GM23248 (cell line): ENCODE measurements at places on chromosomes 2 and 18. TPM values are rescaled to one million over a fixed set of nuclear protein-coding genes. Genes with fewer than 3 reads are reported as not detected.
A peak's percentile ranks its signal among the peaks of the same experiment; 100 is the strongest.

SOCS6 gene
- total RNA-seq = 43.7 and 48.1 TPM in 2 replicates

GRCh38 chr2:168819050-168819715 lies 16.7 kb downstream of the NOSTRIN start:
- DNase-seq = no peak

DNA sequence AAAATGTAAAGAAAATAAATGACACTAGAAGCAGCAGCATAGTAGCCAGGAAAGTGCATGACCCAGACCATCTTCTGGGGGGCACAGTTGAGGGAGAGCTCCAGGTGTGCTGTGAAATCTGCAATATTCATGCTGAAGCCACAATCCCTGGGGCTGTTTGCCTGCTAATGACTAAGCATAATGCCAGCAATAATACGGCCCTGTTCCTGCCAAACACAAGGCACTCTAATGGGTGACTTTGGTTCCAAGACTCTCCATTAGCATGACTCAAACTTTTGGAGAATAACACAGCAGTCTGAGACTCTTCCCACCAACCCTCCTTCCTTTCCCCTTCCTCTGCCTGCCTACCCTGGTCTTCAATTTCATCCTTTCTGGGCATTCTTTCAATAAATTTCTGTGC lies 77.9 kb upstream of the DOCK10 start:
- peak; percentile 84 for DNase-seq

DNA sequence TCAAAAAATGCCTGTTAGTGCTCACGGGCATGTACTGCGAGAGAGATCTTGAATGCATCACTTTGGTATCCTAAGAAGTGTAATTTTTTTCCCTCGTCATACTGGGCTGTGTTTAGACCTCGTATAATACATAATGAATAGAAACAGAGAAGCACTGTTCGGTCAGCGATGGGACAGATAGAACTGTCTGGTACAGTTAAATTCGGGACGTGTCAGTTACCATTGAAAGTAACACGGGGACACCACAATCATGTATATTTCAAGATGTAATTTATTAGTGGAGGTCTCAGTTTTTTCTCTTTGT lies 1.8 kb downstream of the PKP4 start:
- DNase-seq = no peak

DNA sequence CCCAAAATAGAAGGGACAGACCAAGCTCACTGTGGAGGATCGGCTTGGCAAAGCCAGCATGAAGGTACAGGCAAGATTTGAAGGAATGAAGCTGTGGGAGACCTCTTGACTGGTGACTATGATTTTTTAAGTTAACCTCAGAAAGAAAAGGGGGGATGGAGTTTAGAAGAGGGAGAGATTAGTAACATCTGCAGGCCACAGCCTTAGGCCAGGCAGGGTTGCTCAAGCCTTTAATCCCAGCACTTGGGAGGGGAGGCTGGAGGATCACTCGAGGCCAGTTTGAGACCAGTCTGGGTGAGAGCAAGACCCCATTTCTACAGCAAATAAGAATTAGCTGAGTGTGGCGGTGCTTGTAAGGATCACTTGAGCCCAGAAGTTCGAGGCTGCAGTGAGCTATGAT lies 46.6 kb downstream of the ZNF532 start:
- DNase-seq = peak; percentile 45

- DNase-seq = no peak
Measured at GRCh38 chr2:67842375-67842959, 220.3 kb downstream of the C1D start.

- no peak for DNase-seq
Measured at GRCh38 chr2:200616193-200616592, 30.4 kb downstream of the AOX1 start.

- peak; percentile 73 for DNase-seq
Measured at GRCh38 chr2:209471037-209471436, 47.2 kb downstream of the MAP2 start.

DNA sequence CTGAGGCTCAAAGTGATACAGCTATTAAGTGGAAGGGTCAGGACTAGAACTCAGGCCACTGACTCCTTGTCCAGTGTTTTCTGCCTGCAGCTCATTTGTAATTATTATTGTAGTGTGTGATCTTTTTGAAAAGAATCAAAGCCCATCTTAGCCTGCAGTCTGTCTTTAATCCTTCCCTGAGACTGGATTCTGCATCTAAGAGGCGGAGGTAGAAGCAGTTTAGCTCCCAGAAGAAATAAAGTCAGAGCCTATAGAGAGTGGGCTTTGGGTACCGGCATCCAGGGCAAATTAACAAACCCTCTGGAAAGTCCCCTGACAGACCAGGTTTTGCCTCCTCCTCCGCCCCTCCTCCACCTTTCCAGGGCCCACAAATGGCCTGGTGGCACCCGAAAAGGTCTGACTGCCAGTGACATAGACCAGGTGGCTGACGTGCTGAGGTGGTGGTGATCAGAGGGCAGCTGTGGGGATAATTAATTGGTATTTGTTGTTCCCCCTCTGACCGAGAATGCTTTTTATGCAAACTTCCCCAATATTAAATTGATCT lies 2.2 kb upstream of the RAX start:
- no peak for DNase-seq

LIPT1 gene
- 6.6 and 8.8 TPM in 2 replicates for total RNA-seq

GRCh38 chr2:230326453-230327417 lies at the start of gene SP140L:
Gene SP140L (plus strand): TSS chr2:230327193. CDS start chr2:230327270, 77 bp downstream.
- peak; percentile 90 for DNase-seq

DNA sequence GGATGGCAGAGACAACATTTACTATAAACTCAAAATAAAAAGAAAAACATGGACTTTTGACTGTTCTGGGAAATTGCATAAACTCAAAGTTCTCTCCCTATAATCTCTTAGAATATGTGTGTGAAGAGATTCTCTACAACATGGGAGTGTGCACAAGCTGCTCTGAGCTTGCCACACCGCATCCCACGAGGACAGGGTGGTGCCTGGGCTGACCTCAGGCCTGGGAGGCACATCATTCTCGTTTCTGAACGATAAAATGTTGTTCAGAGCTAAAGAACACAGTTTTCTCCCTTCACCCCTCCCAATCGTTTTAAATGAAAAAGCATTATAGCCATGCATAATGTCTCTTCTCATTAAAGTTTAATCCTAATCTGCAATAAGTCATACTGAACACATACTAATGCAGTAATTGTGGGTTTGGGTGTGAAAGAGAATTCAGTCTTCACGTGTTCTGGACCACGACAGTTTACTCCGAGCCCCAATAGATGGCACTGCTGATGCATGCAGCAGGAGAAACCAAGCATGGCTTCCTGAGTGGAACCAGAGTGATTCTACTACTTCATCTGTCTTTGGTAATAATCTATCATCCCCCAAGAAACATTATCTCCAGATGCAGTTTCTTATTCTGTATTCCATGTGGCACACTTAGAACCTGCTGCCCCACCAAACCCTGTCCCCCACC lies 46.9 kb upstream of the LAMA1 start:
- peak; percentile 61 for DNase-seq

PTPN4 gene
- total RNA-seq = 24.3 and 29.7 TPM in 2 replicates

ZSWIM2 gene
- not detected in 2 replicates for total RNA-seq

GRCh38 chr2:223578846-223579245 lies 23.3 kb downstream of the SCG2 start:
- no peak for DNase-seq

- no peak for DNase-seq
Measured at GRCh38 chr2:239137898-239138283, 262.9 kb downstream of the HDAC4 start.

QPCT gene
- total RNA-seq = 37.4 and 37.5 TPM in 2 replicates

AKAIN1 gene
- total RNA-seq = not detected in 2 replicates

ARMC9 gene
- total RNA-seq = 15.1 and 17.7 TPM in 2 replicates

- no peak for DNase-seq
Measured at GRCh38 chr2:122238006-122238559, 482.6 kb downstream of the TSN start.

ILKAP gene
- 6.3 and 11.9 TPM in 2 replicates for total RNA-seq

DNA sequence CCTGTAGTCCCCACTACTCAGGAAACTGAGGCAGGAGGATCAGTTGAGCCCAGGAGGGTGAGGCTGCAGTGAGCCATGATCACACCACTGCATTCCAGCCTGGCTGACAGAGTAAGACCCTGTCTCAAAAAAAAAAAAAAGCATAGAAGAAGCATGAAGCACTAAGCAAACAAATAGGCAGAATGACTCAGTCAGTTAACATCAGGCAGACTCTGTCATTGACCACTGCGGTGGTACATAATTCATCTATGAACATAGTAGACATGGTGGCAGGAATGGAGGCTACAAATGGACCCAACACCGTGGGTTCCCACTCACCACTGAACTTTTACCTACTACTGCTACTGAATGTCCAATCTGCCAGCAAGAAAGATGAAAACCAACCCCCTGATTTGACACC lies 7.6 kb upstream of the ASXL2 start:
- DNase-seq = peak; percentile 78

GRCh38 chr2:54504866-54505265 lies 48.7 kb downstream of the SPTBN1 start:
- DNase-seq = peak; percentile 62

C2orf80 gene
- not detected in 2 replicates for total RNA-seq

DNA sequence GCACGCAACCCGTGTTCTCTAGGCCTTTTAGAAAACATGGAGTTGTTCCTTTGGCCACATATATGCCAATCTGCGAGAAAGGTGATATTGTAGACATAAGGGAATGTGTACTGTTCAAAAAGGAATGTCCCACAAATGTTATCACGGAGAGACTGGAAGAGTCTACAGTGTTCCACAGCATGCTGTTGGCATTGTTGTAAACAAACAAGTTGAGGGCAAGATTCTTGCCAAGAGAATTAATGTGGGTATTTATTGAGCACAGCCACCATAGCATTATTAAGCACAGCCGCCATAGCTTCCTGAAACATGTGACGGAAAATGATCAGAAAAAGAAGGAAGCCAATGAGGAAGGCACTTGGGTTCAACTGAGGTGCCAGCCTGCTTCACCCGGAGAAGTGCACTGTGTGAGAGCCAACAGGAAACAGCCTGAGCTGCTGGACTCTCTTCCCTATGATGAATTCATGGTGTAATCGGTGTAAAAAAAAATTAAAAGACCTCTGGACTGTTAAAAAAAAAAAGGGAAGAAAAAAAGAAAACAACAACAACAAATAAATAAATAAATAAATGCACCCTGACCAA lies 29.0 kb upstream of the REL start:
- no peak for DNase-seq

DNA sequence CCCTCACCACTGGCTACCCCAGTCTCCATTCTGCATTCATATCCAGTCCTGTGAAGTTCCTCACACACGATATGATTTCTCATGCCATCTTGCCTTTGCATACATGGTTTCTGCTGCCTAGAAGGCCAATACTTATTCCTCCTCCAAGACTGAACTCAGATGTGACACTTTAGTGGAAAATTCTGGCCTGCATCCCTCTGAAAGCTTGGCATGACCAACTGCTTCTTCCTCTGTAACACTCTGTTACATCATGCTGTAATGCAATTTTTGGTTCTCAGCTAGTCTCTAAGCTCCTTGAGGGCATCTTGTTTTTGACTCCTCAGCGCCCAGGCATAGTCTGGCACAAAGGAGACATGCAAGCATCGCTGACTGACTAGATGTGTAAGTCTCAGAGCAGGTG lies 12.6 kb downstream of the FAM161A start:
- DNase-seq = peak; percentile 2

- no peak for DNase-seq
Measured at GRCh38 chr18:79789091-79789891, 8.4 kb upstream of the KCNG2 start.

DNA sequence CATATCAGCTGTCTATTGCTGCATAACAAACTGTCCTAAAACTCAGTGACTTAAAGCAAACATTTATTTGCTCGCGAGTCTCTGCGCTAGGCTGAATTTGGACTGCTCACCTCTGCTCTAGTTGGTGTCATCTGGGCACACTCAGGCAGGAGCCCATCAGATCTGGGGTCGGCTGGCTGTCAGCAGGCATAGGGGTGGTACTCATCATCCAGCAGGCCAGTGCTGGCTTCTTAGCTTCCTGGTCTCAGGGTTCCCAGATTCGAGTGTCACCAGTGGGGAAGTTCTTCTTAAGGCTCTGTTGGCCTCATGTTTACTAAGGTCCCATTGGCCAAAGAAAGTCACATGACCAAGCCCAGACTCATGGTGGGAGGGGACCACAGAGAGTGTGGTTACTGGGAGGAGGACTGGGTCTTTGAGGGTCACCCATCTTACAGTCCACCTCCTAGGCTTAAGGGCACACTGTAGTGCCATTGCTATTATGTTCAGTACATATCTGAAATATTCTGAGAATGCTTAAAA lies 71.6 kb upstream of the ATG16L1 start:
- DNase-seq = no peak

SLC39A6 gene
- total RNA-seq = 104 and 115 TPM in 2 replicates

- DNase-seq = peak; percentile 73
Measured at GRCh38 chr2:7736646-7737305, 819.6 kb downstream of the RNF144A start.

RGPD3 gene
- total RNA-seq = 0.13 and 0.43 TPM in 2 replicates

GRCh38 chr18:50987261-50987660 lies 19.4 kb downstream of the ELAC1 start:
- DNase-seq = peak; percentile 25

GKN2 gene
- not detected in 2 replicates for total RNA-seq

GRCh38 chr18:22695674-22696073 lies 237.5 kb upstream of the RBBP8 start:
- peak; percentile 36 for DNase-seq

GRCh38 chr2:43604674-43605073 lies 8.8 kb upstream of the THADA start:
- no peak for DNase-seq

- no peak for DNase-seq
Measured at GRCh38 chr2:16169381-16169960, 229.1 kb downstream of the MYCN start.

DNA sequence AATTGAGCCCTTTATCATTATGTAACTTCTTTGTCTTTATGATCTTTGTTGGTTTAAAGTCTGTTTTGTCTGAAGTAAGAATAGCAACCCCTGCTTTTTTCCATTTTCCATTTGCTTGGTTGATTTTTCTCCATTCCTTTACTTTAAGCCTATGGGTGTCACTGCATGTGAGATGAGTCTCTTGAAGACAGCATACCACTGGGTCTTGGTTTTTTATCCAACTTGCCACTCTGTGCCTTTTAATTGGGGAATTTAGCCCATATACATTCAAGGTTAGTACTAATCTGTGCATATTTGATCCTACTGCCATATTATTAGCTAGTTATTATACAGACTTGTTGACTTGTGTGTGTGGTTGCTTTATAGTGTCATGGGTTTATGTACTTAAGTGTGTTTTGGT lies 89.6 kb downstream of the NBEAL1 start:
- DNase-seq = no peak

- no peak for DNase-seq
Measured at GRCh38 chr2:107361751-107362381, 464.8 kb upstream of the RGPD4 start.
